ENCODE measurements at places on chromosomes 11 and 22. TPM values are rescaled to one million over a fixed set of nuclear protein-coding genes. Genes with fewer than 3 reads are reported as not detected.

GRCh38 chr11:31798057-31798553, 13.0 kb downstream of the PAX6 start:
- DNase-seq = no peak

DNA sequence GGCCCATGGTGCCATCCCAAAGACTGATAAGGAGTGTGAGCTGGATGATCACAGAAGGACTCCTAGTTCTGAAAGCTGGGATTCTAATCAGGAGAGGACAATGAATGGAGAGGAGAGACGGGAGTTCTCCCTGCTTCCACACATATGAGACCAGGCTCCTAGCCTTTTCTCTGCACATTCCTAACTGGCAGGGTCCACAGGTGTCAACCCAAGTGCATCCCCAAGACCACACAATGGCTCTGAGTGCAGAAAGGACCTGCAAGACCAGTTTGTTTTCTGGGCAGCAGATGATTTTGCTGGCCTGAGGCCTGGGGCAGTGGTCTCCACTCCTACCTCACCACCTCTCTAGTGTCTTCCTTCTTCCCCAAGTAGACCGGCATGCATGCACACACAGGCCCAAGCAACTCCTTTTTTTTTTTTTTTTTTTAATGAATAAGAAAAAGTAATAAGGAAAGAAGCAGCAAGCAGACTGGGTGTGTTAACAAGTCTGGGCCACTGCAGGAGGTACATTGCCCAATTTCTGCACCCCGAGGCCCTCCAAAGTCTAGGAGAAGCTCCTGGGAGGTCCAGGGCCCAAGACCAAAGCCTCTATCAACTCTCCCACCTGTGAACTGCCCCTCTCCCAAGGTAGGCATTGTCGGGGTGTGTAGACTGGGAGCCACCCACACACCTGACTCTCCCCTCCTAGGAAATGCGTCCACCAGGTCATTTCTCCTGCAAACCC, 1.2 kb upstream of the TSKU start:
- no peak for DNase-seq

DNA sequence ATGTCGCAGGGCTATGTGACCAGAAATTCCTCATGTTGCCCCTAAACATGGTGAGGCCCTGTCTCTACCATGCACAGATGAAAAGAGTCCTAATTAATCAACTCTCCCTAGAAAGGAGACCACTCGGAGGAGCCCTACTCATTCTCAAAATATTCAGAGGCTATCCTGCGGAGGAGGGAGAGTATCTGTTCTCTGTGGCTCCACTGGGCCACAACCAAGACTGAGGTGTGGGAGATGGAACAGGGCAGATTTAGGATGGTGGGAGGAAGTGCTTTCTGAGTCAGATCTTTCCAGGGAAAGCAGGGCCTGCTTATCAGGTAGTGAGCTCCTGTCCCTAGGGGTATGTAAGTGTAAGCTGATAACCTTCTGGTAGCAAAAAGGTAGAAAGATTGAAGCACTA, 37.0 kb upstream of the PRDM11 start:
- DNase-seq = no peak

GRCh38 chr22:24540470-24540869, 14.5 kb downstream of the GUCD1 start:
- no peak for DNase-seq

- no peak for DNase-seq
Measured at GRCh38 chr22:17716529-17716928, 57.7 kb downstream of the BID start.

- DNase-seq = no peak
Measured at GRCh38 chr11:116823031-116823843, at the start of gene APOA4. TSS of gene APOA4 (minus strand) at chr11:116823304. CDS start at chr11:116823191, 113 bp downstream.

DNA sequence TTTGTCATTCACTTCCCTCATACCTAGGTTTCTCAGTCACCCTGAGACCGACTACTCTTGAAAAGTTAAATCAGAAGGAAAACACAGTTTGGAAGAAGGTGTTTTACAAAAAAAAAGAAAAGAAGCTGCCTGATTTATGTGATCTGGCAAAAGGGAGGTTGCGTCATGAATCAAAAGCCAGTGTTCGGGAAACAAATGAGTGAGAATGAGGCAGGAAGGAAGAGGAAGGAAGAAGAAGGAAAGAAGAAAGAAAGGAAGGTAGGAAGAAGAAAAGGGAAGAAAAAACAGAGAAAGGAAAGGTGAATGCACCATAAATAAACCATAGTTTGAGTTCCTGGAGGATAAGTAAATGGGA, 314.6 kb downstream of the BLID start:
- DNase-seq = no peak

DNA sequence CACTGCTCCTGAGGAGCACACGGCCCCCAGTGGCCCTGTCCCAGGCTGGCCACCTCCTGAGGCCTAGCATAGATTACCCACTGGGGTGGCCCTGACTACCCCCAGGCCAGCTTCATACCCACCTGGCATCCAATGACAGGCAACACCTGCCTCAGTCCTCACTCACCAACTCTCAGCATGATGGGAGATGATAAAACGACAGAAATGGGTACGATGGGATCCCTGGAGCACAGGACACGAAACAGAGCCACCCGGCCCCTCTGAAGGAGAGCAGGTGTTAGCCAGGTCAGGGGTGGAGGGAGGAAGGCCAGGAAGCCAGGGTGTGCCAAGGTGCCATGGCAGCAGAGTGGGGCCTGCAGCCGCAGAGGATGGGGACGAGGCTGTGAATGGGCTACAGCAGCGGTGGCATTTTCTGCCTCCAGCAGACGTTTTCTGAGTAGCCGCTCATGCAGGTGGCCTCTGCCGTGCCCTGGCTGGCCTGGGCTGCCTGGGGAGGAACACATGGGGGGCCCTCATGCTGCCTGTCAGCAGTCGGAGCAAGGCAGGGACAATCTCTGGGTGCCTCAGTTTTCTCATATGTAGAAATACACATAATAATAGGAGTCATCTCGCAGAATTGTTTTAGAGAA, 50.2 kb upstream of the FGF3 start:
- DNase-seq = no peak

- DNase-seq = no peak
Measured at GRCh38 chr11:64771861-64772260, 6.5 kb downstream of the SF1 start.

- DNase-seq = no peak
Measured at GRCh38 chr11:2555891-2556290, 111.1 kb downstream of the KCNQ1 start.

GRCh38 chr11:101721270-101721669, 137.5 kb upstream of the TRPC6 start:
- no peak for DNase-seq

GRCh38 chr11:72613977-72614376, 60.2 kb downstream of the PDE2A start:
- no peak for DNase-seq

DNA sequence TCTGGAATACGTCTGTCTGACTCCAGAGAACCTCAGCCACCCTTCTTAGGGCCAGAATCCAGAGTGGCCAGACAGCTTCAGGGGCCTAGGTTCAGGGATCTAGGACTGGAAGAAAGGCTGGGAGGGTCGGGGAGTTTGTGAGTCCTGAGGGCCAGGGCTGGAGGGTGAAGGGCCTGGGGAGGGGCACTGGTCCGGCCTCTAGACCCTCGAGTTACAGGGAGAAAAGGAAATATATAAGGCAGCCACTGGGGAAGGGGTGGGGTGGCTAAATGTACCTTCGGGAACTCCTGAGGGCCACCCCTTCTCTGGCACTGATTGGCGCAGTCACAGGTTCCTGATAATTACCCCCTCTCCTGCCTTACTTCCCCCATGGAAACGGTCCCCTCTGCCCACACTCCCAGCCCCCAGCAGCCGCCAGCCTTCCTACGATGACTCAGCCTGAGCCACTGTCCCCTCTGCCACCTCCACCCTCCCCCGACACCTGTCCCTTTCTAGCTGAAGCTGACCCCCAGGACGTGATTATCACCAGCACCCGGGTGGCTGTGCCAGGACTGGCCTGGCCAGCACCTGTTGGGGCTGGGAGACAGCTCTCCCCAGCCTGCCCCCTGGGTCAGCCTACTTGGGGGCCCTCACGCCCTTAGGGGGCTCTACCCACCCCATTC, 26.4 kb downstream of the MB start:
- DNase-seq = no peak

GRCh38 chr22:44256556-44257485, 55.9 kb downstream of the SHISAL1 start:
- no peak for DNase-seq

GRCh38 chr11:9717719-9718118, 53.8 kb downstream of the SWAP70 start:
- no peak for DNase-seq

Gene INS
- not detected for polyA plus RNA-seq

Gene LMNTD2
- 2.8 TPM for polyA plus RNA-seq

Gene CDC42EP2
- 10.7 TPM for polyA plus RNA-seq

Gene CTSF
- polyA plus RNA-seq = 54.7 TPM
